GM12878 (cell line): ENCODE measurements at places on chromosomes 12 and 14.

DNA sequence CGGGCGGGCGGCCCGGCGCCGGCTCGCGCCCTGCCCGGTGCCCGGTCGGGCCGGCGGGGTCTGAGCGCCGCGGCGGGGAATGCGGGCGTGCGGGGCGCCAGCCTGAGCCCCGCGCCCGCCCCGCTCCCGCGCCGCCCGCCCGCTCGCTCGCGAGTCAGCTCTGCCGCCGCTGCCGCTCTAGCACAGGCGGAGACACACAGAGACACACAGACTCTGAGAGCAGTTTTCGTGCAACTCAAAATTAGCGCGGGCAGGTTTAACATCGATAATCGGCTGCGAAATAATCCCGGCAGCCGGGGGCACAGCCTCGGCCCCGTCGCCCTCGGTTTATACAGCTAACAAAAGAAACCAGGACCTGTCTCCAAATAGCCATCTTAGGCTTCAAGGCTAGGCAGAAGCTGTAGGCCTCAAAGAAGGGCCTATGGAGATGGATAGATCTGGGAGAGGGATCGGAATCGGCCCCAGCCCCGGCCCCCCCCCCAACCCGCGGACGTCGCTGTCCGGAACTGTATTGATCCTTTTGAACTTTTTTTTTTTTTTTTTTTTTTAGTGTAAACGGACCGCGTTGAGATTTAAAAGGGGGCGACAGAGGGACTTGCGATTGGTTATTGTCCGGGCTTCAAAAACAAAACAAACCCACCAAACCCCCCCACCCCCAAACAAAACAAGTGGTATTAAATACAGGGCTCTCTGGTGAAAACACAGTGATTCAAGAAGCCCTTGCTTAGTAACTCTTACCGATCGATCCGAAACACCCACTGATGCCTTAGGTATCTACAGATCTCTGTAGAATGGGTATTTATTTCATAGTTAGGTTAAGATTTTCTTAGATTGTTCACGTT, 1.1 kb downstream of the ARID2 start:
- DNase-seq = no peak

DNA sequence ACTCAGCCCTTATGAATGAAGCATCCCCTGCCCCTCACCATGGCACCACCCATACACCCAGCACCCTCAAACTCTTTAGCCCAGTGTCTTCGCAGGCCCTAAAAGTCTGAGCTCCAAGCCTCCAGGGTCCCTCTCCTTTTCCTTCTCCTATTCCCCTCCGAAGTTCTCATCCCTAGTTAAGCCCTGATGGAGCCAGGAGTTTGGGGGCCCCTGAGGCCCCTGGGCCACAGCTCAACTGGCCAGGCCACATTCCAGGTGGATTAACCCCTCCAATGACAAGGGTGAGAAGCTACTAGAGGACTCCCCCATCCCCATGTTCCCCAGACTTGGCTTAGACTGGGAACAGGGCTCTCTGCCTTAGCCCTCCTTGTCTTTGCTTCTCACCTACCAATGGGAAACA, 2.6 kb downstream of the RARG start:
- DNase-seq = no peak

- DNase-seq = peak; percentile 74
Measured at GRCh38 chr12:47216150-47216677, 136.5 kb upstream of the AMIGO2 start.

GRCh38 chr12:113874999-113875561, 91.0 kb downstream of the RBM19 start:
- no peak for DNase-seq

GRCh38 chr14:43778937-43779639, 728.0 kb downstream of the FSCB start:
- no peak for DNase-seq

DNA sequence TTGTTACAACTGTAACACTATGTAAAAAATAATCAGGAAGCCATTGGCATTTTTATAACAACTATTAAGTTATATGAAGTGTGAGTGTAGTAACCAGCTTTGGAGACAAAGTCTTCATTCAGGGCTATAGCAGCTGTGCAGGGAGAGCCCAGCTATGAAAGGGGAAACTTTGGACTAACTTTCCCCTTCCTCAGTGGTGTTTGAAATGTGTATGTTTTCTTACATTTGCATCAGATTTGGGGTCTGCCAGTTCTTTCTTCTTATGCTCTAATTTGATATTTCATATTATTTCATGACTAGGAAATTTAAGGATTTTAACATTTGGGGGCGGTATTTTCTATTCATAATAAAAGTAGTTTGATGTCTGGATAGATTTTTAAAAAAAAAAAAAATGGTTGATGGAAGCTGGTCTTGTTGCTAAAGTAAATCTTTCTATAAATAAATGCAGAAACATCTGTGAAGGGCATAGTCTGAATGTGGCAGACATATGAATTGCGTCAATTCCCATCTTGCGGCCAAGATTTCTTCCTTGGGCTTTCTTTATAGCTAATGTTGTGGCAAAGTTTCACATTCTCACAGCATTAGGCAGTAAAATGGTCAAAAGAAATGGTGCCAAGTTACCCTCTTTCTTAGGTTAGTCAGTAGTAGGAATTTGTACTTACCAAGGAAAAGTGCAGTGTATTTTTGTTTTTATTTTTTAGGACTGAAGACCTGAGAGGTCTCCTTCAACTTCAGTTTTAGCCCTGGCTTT, 35.6 kb downstream of the RASSF8 start:
- no peak for DNase-seq

- DNase-seq = no peak
Measured at GRCh38 chr12:50073712-50074111, 11.4 kb upstream of the SMARCD1 start.

- DNase-seq = no peak
Measured at GRCh38 chr12:92341065-92341668, 195.5 kb upstream of the BTG1 start.

DNA sequence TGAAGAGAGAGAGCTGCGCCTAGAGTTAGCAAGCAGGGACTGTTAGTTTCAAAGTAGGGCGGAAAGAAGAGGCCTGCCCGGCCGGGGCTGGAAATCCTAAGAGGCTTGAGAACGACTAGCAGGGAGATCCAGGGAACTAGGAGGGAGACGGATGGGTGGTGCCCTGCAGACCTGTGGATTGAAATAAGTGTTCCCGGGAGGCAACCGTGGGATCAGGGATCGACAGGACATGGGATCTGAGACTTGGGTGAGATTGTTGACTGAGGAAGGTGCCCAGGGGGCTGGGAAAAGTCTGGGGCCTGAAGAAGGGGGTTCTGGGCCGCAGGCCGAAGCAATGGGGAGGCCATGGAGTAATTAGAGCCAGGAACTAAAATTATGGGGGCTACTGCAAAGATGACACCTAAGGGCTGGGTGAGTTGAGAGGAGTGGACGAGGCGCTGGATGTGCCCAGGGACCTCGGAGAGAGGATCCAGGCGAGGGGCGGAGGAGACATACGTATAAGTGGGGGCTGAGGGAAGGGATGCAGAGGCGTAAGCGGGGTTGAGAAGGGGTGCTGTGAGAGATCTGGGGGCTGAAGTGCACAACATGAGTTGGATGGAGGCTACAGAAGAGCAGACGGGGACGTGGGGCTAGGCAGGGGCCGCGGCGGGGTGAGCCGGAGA, 635 bp downstream of the LTA4H start:
- DNase-seq = no peak

DNA sequence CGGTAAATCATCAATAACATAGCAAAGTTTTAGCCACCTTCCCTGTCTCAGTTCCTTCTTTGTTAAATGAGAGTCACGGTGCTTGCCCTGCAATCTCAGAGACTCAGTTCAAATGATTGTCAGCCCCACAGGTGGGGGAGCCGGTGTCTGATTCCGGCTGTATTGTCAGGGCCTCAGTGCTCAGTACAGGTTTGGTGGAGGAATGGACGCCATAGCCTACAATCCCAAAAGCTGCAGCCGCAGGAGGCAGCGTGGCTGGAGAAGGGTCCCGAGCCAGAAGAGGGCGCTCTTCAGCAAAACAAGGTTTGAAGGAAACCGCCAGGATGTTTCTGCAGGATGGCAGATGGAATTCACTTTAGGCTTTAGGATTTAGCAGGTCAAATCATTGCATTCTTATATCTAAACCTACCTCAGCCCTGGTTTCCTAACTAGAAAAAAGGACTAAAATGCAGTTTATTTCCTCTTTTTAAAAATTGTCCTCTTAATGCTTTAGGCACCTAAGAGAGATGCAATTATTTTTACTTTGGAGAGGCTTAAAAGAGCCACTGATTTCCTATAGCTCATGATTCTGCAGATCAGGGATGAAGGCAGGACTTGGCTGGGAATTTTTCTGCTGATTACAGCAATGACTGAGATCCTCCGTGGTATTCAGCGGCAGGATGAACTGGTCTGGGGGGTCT, 29.2 kb downstream of the FOS start:
- DNase-seq = no peak

DNA sequence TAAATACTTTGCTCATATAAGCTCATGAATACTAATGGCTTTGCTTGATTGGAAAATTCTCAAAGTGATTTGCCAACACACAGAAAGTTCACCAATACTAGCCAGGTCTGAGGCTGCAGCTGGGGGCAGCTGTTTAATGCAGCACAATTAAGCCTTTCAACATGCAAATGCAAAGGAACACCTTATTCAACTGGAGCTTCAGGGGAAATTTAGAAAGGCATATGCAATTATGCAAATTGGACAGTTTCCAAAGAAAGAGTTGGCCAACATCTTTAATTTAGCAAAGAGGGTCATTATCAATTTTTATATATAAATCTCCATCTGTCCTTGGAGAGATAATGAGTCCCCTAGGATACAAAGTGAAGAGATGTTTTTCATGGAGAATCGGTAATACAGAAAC, 40.2 kb upstream of the OTOGL start:
- DNase-seq = no peak

GRCh38 chr12:109087250-109087649, 6.0 kb downstream of the ALKBH2 start:
- no peak for DNase-seq

DNA sequence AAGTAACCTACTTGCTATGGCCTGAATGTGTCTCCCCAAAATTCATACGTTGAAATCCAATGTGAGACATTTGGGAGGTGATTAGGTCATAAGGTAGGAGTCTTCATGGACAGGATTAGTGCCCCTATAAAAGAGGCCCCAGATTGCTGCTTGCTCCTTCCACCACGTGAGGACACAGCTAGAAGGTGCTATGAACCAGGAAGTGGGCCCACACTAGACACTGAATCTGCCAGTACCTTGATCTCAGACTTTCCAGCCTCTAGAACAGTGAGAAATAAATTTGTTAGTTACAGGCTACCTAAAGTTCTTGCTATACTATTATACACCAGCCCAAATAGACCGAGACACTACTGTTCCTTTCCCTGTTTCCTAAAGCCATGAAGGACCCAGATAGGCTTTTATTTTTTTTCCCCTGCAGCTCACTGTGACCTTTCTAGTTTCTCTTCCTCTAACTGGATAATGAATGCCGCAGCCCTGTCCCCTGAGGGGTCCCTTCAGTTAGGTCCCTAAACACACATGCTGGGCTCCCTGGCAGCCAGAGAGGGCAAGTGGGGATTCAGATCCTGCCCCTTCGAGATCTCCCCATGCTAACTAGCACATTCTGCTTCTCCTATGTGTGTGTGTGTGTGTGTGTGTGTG, 19.3 kb downstream of the SLC25A3 start:
- peak; percentile 38 for DNase-seq
